ENCODE measurements at places on chromosomes 12 and 14.

DNA sequence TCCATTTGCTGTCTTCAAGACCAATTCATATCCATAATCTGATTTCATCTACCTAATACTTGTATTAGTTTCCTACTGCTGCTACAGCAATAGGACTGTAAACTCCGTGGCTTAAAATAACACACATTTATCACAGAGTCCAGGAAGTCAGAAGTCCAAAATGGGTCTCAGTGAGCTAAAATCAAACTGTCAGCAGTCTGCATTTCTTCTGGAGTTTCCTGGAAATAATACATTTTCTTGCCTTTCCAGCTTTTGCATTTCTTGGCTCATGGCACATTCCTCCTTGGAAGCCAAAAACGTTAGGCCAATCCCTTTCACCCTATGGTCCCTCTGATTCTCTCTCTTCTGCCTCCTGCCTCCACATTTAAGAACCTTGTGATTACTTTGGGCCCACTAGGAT is 239.8 kb downstream of the PRKD1 start:
- no peak for DNase-seq

DNA sequence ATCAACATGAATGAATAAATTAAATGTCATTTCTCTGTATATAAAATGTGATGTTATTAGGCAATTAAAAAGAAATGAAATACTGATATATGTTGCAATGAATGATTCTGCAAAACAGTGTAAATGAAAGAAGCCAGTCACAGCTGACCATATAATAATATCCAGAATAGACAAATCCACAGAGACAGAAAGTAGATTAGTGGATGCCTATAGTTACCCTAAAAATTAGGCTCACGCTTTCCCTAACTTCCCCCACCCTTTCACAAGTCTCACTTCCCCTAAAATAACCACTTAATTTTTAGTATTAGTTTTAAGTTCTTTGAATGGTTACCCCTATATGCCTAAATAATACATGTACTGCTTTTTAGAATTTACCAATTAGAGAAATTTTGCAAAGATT is 348.9 kb upstream of the FAR2 start:
- DNase-seq: no peak

DNA sequence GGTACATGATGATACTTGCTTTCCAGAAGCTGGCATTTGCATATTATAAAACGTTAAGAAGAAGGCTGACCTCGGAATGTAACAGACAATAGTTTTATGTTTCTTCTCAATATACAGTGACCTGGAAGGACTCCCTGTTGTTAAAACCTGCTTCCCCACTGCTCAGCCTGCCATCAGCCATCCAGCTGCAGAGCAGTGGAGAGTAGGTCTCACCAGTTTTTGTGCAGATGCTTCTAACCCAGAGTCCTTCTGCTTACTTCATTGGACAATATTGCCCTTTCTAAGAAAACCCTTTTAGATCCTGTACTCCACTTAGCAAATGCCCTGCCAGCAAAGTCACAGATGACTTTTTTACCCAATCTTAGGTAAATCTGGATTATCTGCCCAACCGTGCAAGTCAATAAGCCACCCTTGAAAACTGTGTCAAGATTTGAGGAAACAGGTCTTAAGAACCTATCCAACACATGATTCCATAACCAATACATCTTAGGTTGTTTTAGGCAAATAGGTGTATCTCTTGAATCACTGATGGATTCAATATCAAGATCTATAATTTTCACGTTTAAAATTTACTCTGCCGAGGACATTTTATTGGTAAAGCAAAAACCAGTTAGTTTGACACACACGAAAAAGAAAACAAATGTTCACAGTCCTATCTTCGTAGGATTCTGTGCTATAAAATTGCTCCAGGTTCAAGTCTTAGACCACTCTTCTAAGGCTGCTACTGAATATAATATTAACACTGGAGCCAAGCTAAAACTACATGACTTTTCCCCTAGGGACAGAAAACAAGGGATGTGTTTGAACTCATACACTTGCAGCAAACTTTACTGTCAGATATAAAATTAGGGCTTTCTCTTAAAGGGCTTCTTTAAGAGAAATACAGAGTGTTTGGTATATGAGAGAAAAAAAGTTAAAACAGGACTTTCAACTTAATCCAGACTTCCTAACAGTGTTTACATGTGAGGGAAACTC is 5.7 kb downstream of the PHLDA1 start:
- no peak for DNase-seq

- no peak for DNase-seq
Measured at GRCh38 chr12:6963791-6964413, 6.6 kb downstream of the PHB2 start.

DNA sequence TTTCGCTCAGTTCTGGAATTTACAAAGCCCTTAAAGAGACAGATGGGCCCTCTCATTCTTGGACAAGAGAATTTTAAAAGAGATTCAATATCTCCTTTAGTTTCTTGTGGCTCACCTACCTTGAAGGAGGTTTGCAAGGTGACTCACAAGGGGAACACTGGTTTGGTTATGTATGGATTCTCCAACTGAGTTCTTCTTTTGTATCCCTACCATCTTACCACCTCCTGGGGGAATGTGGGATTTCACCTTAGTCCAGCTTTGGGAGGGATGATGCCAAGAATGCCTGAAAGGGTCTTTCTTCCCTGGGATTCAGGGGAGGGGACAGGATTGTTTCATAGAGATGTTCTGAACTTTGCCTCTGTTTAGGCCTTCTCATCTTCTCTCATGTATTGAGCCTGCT is 3.7 kb downstream of the PPP4R4 start:
- no peak for DNase-seq

GRCh38 chr12:8065991-8066594 is at the start of gene C3AR1:
Gene C3AR1 (minus strand): TSS chr12:8066359. CDS start chr12:8060185, 6,174 bp downstream.
- no peak for DNase-seq

- no peak for DNase-seq
Measured at GRCh38 chr12:131142891-131143657, 189.4 kb downstream of the ADGRD1 start.

GRCh38 chr14:100910888-100911664 is 7.6 kb upstream of the RTL1 start:
- no peak for DNase-seq

- no peak for DNase-seq
Measured at GRCh38 chr14:56959869-56960268, 149.6 kb upstream of the OTX2 start.

DNA sequence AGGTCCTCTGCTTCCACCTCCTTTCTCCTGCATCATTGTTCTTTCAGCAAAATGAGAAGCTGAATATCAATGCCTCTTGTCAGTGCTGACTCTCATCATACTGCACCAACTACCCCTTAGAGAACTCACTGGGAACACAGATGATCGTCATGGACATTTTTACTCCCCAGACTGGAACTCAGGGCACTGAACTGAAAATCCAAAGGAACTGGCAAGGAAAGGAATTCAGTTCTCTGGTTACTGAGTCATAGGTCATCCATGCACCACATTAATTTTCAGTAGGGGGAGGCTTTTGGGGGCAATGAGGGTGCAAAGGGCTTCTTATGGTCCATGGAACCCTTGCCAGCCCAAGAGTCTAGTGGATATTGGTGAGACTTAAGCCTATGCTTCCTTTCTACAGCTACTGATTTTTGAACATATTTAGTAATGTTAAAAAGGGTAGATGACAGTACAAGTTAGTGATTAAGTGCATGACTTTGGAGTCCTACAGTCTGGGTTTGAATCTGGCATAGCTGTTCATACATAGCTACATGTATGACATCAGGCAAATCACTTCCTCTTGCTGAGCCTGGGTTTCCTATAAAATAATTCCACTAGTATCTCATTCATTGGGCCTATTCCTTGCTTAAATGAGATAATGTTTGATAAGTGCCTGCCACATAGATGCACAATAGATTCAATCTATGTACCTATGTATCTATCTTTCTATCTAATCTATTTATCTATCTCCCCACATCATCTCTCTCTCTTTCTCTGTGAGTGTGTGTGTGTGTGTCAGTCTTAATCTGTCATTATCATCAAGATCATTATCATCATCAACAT is 29.2 kb downstream of the BBS10 start:
- DNase-seq: no peak

DNA sequence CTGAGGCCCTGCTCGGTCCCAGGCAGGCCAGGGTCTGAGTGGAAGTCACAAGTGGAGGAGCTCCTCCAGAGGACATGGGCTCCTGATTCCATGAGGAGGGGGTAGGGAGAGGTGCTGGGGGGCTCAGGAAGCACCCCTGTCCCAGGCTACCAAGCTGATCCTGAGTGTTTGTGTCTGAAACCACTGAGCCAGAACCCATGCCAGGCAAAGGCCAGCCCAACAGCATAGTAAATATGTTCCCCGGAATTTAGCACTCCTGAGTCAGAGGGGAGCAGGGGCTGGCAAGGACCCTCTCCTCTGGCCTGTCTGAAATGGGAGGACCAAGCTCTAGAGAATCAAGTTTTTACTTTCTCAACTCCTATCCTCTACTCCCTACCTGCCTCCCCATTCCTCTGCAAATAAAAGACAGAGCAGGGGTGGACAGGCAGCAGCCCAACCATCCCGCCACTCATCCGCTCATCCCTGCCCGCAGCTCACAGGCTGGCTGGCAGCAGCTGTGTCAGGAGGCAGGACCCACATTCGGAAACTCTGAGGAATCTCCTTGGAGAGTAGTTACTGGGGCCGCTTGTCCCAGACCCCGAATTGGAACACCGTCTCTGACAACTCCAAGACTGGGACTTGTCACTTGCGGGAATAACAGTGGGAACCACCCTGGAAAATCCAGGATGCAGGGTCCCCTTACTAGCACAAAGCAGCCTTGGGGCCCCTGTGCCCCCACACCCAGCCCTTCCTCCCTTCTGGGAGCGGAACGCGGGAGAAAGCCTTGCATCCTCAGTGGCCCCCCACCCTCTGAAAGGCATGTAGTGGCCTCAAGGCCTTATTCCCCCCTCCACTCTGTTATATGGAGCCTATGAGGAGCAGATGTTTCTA is 102.5 kb downstream of the ZFP36L1 start:
- no peak for DNase-seq

- no peak for DNase-seq
Measured at GRCh38 chr12:50201987-50202521, 34.9 kb upstream of the CERS5 start.

DNA sequence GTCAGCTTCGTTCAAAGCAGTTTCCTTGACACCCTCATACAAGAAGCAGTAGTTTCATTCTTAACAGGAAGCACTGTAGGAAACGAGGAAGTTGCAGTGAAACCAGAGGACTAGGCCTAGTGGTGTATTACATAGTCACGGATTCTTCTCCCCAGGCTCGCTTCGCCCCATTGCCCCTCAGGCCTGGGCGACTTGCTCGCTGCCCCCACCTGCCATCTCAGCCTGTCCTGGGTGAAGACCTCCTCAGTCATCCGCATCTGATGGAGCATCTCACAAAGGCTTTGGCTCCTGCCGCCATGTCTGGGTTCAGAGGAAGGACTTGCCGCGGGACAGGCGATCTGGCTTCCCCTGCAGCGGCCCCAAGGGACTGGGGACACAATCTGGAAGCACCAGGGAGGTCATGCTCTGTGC is 93.5 kb downstream of the LMNTD1 start:
- no peak for DNase-seq

- no peak for DNase-seq
Measured at GRCh38 chr12:24854017-24854416, 94.9 kb downstream of the BCAT1 start.

GRCh38 chr14:100786131-100786530 is 39.8 kb upstream of the MEG3 start:
- DNase-seq: no peak

Measured in NCI-H1092 treated with DMSO at 0.1 percent for 48 hours (cell line).